ENCODE measurements at places on chromosomes 11 and 22.

GRCh38 chr11:114075344-114075610 is 15.8 kb downstream of the ZBTB16 start:
- DNase-seq: no peak

DNA sequence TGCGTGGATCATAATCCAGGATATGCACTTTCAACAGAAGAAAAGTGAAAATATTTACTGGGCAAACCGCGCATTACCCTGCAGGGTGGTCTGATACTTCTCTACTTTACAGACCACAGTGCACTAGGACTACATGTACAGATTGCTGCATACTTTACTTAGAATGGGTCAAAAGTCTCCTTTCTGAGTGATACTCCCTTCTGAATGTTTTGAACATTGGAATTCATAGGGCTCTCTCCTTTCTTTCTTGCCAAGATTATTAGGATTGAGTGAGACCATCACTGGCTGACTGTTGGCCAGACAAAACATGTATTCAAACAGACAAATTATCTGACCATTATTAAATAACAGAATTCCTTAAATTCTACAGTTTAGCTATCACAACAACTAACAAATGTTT is 6.6 kb upstream of the FIBIN start:
- DNase-seq: no peak

- DNase-seq: no peak
These were observed 160.8 kb downstream of the LDLRAD3 start for GRCh38 chr11:36104660-36104992.

GRCh38 chr22:46061501-46062231 is 84.7 kb upstream of the WNT7B start:
- DNase-seq: no peak

Data from RWPE1 (cell line).